Thymus (tissue), 14 donors: ENCODE measurements at places on chromosomes 2 and 18. TPM values are rescaled to one million over a fixed set of nuclear protein-coding genes. Genes with fewer than 3 reads are reported as not detected.

- no peak for DNase-seq
These were observed 130.8 kb downstream of the FOXI3 start for GRCh38 chr2:88321449-88322248.

Gene REG1A
- total RNA-seq, result 0.14 TPM

DNA sequence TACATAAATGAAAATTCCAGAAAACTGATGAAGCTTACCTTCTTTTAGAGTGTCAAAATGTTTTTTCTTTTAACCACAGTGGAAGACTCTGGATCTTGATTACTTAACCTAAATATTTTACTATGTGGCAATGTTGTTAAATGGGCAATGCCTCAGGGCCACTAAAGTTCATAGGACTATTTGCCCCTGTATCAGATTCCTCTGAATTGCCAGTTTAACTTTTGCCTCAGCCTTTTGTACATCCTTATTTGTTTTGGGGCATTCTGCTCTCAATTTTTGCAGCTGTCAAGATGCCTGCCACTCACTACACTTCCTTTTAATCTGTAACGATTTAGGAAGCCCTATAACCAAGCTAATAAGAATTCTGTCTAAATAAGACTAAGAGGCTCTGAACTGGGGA lies 31.7 kb upstream of the SERTAD2 start:
- no peak for DNase-seq

DNA sequence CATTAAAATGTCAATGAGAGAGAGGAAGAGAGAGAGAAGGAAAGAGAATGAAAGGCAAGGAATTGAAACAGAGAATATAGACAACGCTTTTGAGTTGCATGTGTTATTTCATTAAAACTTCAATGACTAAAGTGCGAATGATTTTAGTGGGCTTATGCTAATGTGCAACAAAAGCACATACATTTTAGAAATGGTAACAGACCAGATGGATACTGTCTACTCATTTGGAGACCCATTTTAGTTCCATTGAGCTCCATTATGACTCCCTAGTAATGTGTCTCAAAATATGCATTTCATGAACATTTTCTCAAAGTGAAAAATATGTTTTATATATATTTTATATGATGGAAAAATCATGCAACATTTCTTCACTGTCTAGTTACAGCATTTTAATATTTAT lies 622.2 kb upstream of the GCFC2 start:
- DNase-seq, result no peak

- no peak for DNase-seq
These were observed 259.3 kb upstream of the KCNJ3 start for GRCh38 chr2:154439156-154439555.
